Fibroblast of skin of scalp (primary cell): ENCODE measurements at places on chromosomes 4 and X.

- no peak for DNase-seq
These were observed 77.7 kb downstream of the TSPAN7 start for GRCh38 chrX:38638952-38639529.

DNA sequence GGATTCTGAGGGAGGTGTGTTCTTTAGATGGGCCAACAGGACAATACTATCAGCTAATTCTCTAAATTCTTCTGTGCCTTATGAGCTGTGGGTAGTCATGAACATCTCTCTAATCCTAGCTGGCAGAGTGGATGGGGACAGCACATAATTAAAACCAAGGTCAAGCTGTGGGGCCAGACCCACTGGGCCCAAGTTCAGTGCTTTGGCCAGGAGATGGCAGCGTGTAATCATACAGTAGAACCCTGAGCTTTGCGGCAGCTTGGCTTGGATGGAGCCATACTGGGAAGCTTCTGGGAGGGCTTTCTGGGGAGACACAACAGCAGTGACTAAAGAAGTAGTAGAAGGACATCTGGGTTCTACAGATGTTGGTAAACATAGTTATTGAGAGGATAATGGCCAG lies 140.3 kb upstream of the CXCL13 start:
- peak; percentile 25 for DNase-seq

GRCh38 chr4:127788517-127788916 lies 6.4 kb downstream of the HSPA4L start:
- peak; percentile 4 for DNase-seq

DNA sequence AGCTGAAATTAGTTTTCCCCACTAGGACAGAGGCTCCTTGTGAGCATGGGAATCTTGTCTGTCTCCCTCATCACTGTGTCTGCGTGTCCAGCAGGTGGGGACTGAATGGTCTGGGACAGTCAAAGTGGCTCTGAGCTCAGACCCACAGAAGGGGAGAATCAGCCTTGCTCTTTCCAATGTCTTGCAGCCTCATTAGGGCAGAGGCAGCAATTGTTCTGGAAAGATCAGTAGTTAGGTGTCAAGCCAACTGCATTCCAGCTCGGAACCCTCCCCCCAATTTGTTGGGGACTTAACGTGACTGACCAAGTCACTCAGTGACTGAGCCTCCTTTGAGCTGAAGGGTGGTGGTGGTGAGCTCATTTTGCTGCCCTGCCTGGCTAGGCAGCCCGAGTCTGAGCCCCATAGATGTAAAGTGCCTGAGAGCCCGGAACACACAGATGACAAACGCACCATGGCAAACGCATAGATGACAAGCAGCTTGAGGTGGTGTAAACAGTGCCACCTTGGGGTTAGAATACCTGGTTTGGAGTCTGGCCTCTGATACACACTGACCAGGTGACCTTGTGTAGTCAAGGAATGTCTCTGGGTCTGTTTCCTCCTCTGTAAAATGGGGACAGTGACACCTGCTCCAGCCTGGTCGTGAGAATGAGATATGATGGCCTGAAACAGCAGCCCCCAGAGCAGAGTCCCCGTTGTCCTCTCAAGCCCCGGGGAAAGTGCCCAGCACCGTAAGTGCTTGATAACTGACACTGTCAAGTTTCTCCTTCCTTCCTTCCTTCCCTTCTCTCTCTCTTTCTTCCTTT lies 2.7 kb upstream of the SORCS2 start:
- no peak for DNase-seq

- no peak for DNase-seq
These were observed 210.4 kb downstream of the PAPSS1 start for GRCh38 chr4:107509615-107510014.

- DNase-seq: no peak
These were observed 66.8 kb downstream of the TSC22D3 start for GRCh38 chrX:107708762-107709161.

DNA sequence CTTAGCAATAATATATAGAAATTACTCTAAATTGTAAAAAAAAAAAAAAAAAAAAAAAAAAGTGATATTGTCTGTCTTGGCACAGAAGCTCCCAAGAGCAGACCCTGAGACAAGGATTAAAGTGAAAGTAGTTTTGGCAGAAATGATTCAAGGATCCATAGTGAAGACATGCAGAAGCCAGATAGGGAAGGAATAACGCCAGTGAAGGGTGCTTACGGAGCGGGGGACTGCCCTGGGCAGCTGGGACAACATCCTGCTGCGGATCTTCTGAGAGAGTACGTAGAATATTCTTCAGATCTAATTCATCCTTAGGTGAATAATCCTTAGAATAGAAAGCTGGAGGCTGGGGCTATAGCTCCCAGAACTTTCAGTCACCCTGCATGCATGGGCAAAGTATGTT lies 39.8 kb downstream of the ARHGAP24 start:
- DNase-seq: no peak
